ENCODE measurements at places on chromosomes 12 and 14.

GRCh38 chr12:7175493-7175892, 14.0 kb upstream of the PEX5 start:
- DNase-seq = no peak

- no peak for DNase-seq
Observed at GRCh38 chr12:102680304-102680703, 199.9 kb upstream of the IGF1 start.

DNA sequence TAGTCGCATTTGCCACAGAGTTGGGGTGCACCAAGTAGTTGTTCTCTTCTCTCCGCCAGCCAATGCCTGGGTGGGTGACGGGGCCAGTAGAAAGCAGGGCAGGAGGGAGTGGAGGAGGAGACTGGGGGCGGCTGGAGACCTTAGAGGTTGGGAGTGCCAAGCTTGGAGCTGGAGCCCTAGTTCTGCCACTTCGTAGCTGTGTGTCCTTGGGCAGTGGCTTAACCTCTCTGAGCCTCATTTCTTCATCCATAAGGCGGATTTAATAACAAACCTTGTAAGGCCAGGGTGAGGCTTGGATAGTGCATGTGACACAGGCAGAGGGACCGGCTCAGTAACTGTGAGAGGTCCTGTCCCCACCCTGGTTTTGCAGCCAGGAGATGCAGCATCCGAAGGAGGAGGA, 81.1 kb upstream of the LHX5 start:
- no peak for DNase-seq

DNA sequence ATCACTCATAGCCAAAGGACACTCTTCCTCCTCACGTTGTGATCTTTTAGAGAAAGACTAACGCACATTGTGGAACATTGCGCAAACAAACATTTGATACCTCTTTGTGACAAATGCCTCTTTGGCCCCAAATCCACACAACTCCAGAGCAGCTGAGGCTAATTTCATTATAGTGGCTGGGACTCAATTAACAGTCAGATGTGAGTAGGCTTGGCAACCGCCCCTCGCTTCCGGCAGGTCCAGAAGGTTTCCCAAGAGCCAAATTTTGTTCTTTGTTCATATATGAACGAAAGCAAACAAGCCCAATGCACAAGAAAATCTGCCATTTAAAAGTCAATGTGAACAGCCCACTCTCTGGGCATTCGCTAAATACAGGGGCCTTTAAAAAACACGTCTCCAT, 273.9 kb downstream of the GLT1D1 start:
- DNase-seq = no peak

DNA sequence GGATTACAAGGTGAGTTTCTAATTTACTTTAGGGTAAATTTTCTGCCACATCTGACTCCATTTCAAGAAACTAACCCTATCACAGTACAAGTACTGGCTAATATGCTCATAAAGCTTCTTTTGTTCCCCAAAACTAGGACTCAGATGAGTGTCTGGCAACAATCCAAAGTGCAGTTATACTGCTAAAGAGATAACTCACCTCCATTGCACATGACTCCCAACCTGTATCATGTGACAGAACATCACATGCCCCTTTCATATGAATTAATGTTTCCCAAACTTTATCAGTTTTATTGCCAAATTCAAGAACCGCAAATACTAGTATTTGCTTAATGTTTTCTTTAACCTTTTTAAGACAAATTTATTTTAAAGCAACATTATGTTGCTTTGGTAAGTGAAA, 3.9 kb upstream of the PPP1R12A start:
- DNase-seq = no peak

DNA sequence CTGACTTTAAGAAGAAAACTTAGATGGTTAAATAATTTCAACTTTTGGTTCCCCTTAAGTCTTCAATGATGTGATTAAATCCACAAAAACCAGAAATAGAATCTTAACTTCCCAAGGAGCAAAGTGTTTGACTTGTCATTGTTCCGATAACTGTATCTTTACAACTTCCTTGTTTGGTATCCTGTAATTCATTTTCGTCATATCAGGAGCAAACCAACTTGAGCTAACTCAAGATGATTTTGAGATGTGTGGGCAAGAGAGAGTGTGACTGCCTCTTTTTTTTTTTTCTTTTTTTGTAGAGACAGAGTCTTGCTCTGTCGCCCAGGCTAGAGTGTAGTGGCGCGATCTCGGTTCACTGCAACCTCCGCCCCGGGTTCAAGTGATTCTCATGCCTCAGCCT, 25.3 kb downstream of the DRAM1 start:
- no peak for DNase-seq

DNA sequence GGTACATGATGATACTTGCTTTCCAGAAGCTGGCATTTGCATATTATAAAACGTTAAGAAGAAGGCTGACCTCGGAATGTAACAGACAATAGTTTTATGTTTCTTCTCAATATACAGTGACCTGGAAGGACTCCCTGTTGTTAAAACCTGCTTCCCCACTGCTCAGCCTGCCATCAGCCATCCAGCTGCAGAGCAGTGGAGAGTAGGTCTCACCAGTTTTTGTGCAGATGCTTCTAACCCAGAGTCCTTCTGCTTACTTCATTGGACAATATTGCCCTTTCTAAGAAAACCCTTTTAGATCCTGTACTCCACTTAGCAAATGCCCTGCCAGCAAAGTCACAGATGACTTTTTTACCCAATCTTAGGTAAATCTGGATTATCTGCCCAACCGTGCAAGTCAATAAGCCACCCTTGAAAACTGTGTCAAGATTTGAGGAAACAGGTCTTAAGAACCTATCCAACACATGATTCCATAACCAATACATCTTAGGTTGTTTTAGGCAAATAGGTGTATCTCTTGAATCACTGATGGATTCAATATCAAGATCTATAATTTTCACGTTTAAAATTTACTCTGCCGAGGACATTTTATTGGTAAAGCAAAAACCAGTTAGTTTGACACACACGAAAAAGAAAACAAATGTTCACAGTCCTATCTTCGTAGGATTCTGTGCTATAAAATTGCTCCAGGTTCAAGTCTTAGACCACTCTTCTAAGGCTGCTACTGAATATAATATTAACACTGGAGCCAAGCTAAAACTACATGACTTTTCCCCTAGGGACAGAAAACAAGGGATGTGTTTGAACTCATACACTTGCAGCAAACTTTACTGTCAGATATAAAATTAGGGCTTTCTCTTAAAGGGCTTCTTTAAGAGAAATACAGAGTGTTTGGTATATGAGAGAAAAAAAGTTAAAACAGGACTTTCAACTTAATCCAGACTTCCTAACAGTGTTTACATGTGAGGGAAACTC, 5.7 kb downstream of the PHLDA1 start:
- no peak for DNase-seq

DNA sequence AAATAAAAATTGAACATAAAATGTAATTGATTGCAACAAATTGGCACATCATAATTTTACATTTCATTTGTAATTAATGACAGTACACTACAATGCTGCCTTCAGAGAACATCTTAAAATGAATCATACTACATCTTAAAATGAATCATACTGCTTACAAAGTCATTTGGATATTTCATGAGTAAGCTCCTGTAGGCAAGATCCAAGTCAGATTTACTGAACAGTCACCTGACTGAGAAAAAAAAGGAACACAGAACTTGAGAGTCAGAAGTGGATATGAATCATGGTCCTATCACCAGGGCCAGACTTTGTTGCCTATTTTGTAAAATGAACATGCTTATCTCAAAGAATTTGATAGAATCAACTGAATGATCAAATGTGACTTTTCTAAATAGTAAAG, 32.7 kb upstream of the FBLN5 start:
- DNase-seq = no peak

GRCh38 chr14:105030194-105030593, 9.3 kb upstream of the CDCA4 start:
- DNase-seq = no peak

- no peak for DNase-seq
Observed at GRCh38 chr12:70096759-70097410, 146.3 kb upstream of the CNOT2 start.

DNA sequence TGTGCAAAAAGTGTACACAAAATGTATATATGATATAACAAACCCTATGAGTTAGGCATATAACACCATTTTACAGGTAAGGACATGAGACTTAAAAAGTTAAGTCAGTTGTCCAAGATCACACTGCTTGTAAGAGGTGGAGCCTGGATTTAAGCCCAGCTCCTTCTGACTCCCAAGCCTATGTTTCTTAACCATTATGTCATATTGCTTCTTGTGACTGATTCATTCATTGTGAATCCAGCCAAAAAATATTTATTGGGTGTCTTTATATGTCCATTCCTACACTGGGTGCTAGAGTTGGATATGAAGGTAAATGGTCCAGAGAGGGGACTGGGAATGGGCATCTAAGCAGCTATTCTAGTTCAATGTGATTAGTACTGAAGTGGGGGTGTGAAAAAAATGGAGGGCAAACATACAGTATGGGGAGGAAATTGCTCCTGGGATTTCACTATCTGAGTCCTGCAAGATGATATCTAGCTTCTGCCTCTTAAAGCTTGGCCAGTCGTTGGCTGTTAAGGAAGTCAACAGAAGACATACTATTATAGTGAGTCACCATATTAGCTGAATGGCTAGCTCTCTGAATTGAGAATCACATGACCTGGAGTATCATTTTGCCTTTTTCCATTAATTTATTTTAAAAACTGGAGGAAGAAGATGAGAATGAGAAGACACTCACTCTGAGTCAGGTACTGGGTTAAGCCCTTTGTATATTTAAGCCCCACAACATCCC, 28.8 kb downstream of the PAX9 start:
- DNase-seq = no peak

DNA sequence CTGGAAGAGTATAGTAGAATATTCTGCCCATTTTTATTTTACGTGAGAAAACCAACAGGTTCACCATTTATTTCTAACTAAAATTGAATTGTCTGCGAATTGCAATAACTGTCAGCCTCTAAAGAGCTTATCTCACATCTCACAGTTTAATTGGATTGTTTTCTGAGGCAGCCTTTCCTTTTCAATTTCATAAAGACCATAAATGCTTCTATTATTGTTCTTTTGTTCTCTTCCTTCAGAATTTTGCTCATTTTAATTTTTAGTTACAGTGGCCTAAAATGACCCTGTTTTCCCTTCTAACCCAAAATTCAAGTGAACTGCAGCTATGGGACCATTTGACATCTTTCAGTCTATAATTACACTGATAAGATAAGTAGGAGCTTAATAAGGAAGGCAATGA, 147.6 kb downstream of the KLHL28 start:
- DNase-seq = no peak

DNA sequence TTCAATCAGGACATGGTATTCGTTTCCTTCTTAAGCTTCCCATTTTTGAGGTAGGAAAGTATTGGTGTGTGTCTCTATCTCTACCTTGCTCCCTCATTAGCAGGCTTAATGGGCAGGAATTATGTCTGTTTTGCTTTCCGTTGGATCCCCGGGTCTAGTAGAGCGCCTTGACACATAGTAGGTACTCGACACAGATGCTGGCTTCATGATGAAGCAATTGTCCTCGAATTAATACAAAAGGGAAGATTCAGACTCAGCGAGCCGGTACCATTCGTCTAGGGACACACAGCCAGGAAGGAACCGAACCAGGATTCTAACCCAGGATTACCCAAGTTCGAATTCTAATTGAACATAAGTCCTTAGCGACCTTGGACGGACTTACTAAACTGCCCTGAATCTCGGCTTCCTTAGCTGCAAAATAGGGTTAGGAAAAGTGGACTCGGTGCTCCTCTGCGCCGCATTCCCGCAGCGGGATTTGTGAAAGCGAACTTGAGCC, 496 bp upstream of the ISCU start:
- DNase-seq = no peak

All from hypothalamus (tissue), 51 donors.